ENCODE measurements at places on chromosomes 1 and 21.

- DNase-seq = no peak
These were observed 67.2 kb upstream of the FOXD3 start for GRCh38 chr1:63255153-63255552.

DNA sequence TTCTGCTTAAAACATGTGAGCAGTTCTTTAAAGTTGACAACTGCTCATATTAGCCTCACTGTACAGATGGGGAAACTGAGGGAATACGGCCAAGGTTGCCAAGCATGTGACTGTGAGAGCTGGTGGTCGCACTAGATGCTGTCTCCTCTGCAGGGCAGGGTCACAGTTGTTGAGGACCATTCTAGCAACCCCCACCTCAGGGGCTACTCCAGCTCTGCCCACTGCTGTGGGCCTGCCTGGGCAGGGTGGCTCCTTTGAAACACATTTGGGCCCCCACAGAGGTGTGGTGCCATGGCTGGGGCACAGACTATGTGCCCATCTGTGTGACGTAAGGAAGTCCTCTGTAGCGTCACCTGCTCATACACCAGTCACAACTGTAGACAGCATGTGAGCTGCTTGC is 779 bp downstream of the THEM5 start:
- no peak for DNase-seq

GRCh38 chr1:224047538-224047937 is 66.4 kb upstream of the FBXO28 start:
- no peak for DNase-seq

GRCh38 chr1:18644973-18645746 is 14.5 kb downstream of the PAX7 start:
- no peak for DNase-seq

GRCh38 chr1:234601301-234602017 is 8.5 kb downstream of the IRF2BP2 start:
- DNase-seq = no peak

- DNase-seq = no peak
These were observed 18.1 kb upstream of the PGD start for GRCh38 chr1:10380594-10381275.

DNA sequence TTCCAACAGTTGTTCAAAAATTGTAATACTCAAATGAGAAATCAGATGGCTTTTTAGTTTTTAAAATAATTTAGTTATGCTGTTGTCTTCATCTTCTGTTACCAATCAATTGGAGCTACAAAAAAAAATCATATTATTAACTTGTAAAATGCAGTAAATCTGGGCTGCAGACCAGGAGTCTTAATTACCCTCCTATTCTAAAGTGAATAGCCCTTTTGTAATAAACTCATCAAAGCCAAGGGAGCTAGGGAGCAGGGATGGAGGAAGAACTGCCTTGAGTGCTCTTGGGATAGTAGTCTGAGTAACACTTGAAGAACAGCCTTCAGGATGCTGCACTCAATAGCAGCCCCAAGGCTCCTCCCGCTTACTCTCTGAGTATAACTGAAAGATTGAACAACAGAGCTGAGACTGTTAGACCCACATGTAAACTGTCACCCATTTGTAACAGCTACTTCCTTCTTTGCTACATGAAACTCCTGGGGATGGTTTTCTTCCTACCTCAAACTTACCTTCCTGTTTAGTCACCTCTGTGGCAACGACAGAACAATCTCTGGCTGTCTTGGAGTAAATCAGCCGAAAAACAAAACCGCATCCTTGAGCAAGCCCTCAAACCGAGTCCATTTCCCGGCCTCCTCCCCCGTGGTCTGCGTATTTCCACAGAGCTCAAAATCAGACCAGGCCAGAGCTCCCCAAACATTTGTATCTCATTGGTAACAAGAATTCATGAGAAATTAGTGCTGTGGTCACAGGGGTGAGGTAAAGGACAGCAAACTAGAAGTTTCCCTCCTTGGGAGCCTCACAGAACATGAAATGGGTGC is 55.9 kb downstream of the CD58 start:
- no peak for DNase-seq

- no peak for DNase-seq
These were observed 354.3 kb upstream of the USP24 start for GRCh38 chr1:55569417-55569816.

- no peak for DNase-seq
These were observed 453.7 kb downstream of the SETD4 start for GRCh38 chr21:35606578-35606977.

- DNase-seq = no peak
These were observed 454 bp downstream of the CORT start for GRCh38 chr1:10450156-10450814.

DNA sequence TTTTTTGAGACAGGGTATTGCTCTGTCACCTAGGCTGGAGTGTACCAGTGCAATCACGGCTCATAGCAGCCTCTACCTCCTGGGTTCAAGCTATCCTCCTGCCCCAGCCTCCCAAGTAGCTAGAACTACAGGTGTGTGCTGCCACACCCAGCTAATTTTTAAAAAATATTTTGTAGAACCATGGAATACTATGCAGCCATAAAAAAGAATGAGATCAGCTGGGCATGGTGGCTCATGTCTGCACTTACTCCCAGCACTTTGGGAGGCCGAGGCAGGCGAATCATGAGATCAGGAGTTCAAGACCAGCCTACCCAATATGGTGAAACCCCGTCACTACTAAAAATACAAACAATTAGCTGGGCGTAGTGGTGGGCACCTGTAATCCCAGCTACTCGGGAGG is 29.9 kb upstream of the CTPS1 start:
- DNase-seq = no peak

- DNase-seq = no peak
These were observed 20.7 kb downstream of the GALNT2 start for GRCh38 chr1:230087717-230088105.

GRCh38 chr1:29289493-29289892 is 53.2 kb downstream of the PTPRU start:
- no peak for DNase-seq

GRCh38 chr1:23039308-23039826 is 20.1 kb downstream of the KDM1A start:
- no peak for DNase-seq

DNA sequence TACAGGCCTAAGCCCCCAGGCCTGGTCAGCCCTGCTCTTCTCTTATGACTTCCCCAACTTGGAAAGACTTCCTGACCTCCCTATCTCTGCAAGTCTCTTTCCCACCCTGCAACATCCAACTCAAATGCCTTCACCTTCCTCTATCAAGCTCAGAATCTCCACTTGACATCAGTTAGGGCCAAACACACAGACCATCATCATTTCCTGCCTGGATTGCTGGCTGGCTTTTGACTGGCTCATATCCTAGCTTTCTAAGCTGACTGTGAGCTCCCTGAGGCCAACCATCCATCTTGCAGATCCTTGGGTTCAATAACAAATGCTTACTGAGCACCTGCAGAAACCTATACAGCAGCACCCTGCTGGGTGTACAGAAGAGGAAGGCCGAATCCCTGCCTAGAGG is 137.3 kb upstream of the EDN2 start:
- DNase-seq = no peak

DNA sequence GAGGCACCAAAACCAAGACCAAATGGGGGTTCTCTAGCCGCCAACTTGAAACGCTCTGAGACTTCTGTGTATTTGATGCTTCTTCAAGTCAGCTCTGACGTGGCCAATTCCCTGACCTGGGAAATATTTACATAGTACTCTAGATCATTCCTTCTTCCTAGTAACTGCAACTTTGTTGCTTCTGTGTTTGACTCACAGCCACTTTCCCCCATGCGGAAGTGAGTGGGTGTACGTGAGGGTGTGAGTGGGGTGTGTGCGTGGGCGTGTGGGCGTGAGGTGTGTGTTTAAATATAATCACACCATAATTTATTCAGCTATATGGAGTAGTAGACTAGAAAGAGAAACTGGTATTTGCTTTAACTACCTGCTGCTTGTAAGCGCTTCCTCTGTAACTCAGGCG is 111.0 kb downstream of the TAS1R2 start:
- DNase-seq = no peak

- no peak for DNase-seq
These were observed 2.4 kb downstream of the ENO1 start for GRCh38 chr1:8876087-8876486.

DNA sequence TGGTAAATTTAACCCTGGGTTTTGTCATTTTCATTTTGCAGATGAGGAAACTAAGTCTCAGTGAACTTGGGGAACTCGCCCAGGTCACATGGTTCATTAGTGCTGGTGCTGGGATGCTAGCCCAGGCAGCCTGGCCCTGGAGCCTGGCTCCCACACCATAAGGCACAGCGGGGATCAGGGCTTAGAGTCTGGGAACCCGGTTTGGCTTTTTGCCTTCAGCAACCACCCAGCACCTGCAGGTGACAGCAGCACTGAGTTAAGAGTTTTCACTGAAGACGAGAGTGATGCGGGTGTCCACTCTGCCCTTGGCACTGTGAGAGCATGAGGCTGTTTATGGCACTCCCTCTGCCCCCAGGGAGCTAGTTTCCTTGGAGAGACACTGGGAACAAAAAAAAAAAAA is 18.4 kb upstream of the CD101 start:
- DNase-seq = no peak

GRCh38 chr1:61864489-61864888 is 122.2 kb downstream of the PATJ start:
- DNase-seq = no peak
